Stimulated activated CD8-positive, alpha-beta memory T cell treated with anti-CD3 and anti-CD28 coated beads, Interleukin-2, amount 100 ng/mL, for 1 hour (primary cell): ENCODE measurements at places on chromosomes 2 and 18.

DNA sequence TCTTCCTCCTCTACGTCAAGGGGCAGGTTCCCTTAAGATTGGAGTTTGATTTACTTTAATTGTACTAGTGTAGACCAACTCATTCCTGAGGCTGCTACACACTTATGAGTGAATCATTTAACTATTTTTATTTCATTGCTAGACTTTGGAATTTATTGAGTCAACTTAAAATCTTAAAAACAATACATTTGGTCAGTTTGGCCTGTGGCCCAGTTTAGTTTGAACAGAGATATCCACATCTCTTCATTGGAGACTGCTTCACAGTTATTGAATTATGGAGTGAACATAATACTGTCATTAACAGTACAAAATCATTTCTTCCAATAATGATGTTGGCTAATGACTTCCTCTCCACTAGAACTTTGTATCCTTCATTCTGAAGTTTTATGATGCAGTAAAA lies 34.5 kb upstream of the STPG4 start:
- no peak for DNase-seq

GRCh38 chr18:7202169-7202568 lies 28.7 kb upstream of the LRRC30 start:
- no peak for DNase-seq

- DNase-seq: no peak
Measured at GRCh38 chr2:176137906-176138305, 8.4 kb downstream of the HOXD8 start.

DNA sequence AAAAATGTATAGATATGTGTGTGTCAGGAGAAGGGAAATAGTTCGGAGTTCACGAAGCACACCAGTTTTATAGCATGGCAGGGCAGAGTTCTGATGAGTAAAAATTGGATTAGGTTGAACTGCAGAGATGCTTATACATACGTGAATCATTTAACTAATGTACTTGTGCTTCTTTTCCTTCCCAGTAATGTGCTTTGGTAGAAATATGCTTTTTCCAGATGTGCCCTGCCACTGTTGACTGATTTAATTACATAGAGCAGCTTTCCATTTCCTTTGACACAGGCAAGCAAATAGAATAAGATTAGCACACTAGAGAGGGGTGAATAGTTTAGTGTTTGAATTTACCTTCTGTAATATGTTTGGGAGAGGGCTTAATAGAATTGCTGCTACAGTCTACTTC lies 28.9 kb upstream of the ARMC9 start:
- no peak for DNase-seq

- DNase-seq: no peak
Measured at GRCh38 chr2:41930807-41931566, 116.8 kb upstream of the PKDCC start.

- no peak for DNase-seq
Measured at GRCh38 chr2:43045866-43046265, 180.5 kb downstream of the ZFP36L2 start.

- no peak for DNase-seq
Measured at GRCh38 chr2:14558335-14558919, 74.1 kb upstream of the LRATD1 start.

GRCh38 chr2:106316915-106317314 lies 122.8 kb upstream of the UXS1 start:
- DNase-seq: no peak

DNA sequence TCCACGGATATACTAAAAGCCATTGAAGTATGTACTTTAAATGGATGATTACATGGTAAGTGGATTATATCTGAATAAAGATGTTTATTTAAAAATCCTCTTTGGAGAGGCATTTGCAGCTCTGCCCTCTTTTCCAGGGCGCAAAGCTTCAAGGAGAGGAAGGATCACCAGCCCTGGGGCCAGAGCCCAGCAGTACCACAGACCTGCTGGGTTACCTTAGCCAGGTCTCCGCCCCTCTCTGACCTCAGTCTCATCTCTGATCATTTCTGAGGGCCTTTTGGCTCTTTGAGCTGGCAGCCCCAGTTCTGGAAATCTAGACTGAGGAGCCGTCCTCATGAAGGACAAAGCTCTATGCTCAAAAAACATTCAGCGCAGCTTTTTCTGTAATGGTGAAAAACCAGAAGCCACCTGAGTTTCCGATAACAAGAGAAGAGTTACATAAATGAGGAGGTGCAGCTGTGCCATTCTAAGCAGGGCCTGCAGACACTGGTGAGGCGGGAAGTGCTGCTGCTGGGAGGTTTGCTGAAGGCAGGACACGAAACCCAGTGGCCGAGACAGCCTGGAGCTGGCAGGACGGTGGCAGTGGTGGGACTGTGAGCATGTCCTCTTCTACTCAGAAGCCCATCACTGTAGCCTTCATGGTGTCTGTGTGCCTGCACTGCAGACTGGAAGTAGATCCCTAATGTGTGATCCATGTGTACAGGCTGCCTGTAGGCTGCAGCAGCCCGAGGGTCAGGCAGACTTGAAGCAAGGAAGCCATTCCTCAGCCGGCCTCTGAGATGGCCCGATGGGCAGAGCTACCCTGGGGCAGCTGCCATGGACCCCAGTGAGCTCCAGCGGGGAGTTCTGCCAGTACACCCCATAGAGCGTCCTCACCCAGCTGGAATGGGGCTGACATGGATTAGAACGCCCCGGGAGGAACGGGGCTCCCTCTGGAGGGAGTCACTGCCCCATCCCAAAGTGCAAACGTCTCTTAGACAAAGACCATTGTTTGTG lies 27.7 kb downstream of the ADRA2B start:
- DNase-seq: no peak

GRCh38 chr2:227153758-227154486 lies 10.1 kb downstream of the COL4A4 start:
- DNase-seq: no peak

DNA sequence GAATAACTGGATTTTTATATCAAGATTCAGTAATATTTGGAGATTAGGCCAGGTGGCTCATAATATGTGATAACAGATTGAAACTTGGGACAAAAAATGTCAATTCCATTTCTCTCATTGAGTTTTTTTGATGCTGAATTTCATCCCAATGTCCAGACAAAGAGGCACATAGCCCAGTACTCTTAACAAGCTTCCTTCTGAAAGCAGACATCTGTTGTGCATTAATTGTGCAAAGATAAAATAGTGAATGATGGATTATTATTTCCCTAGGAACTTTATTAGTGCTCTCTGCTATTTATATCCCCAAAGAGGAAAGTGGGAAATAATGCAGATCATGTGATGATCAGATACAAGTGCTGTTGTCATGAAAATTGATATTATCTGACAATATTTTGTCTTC lies 234.1 kb downstream of the CCDC102B start:
- DNase-seq: no peak

DNA sequence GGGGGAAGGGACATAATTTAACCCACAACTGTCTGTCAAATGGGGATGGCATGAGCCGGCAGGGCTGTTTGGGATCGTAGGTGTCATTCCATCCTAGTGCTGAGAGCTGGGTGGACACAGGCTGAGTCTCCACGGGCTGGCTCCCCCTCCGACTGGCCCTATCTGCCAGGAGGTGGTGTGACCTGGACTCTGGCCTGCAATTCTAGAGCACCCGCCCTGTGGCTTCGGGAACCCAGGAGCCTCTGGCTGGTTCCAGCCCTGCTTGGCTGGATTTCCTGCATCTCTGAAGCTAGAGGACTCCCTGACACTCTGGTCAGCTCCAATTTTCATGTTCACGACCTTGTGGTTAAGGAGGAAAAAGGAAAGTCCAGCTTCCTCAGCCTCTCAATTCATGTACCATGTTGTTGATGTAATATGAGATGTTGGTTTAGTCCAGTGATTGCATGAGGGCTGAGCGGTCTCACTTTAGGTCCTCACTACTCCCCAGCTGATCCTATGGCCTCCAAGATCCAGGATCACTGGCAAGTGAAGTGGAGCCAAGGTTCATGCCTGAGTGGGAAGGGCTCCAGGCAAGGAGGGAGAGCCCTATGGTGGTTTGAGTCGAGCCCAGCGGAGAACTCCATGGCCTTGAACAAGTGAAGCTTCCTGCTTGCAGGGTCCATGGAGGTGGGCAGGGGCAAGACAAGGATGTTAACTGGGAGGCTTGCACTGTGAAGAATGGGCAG lies 169.1 kb downstream of the NDUFA10 start:
- DNase-seq: no peak

GRCh38 chr18:37362158-37362890 lies 203.3 kb downstream of the CELF4 start:
- DNase-seq: no peak

DNA sequence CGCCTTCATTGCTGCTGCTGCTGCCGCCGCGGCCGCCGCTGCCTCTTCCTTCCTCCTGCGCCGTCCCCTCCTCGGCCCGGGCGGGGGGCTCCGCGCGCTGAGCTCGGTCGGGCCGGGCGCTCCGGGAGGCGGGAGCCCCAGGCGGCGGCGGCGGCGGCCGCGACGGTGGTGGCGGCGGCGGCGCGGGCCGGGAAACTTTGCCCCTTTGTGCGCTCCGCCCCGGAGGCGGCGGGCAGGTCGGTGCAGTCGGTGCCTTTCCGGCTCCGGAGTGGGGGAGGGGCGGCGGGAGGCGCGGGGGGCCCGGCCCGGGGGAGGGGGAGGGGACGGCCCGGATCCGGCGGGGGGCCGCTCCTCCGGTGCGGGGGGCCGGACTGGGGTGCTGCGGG lies 205 bp downstream of the TET3 start:
- DNase-seq: peak; percentile 34

- DNase-seq: no peak
Measured at GRCh38 chr2:217954971-217955740, 47.6 kb downstream of the TNS1 start.

DNA sequence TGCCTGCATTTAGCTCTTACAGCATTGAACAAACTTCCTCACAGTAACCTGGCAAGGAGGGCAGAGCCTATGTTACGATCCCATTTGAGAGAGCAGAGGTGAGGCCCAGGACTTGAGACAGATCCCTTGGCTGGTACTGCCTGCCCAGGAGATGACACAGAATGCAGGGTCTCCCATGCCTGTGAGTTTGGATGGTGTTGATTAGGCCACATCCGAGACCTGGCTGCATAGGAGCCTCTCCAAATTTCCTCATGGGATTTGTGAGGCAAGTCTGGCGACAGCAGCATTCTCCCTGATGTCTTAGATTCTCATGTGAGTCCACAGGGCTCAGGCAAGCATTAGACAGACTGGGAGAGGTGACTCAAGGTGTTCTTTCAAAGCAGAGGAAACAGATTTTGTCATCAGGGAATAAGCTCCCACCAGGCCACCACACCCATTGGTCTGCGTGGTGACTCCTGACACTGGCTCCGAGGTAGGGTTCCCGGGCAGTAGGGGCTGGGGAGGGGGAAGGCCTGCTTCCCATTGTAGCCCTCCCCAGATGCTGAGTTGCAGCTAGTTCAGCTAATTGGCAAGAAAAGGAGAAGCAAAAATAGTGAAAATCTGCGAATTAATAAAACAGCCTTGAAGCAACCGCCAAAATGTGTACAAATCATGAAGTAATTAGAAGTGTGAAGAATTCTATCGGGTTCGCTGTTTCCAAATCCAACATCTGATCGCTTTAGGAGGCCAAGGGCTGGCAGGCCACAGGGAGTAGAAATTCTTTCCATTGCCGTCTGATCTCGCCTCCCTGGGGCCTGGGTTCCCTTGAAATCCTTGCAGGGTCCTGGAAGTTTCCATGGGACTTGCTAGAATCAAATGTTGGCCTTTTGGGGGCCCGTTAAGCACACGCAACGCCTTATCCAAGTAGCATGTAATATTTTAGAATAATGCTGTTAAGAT lies 68.0 kb downstream of the MAPK4 start:
- no peak for DNase-seq

- no peak for DNase-seq
Measured at GRCh38 chr2:215868846-215869543, 144.4 kb downstream of the MREG start.

DNA sequence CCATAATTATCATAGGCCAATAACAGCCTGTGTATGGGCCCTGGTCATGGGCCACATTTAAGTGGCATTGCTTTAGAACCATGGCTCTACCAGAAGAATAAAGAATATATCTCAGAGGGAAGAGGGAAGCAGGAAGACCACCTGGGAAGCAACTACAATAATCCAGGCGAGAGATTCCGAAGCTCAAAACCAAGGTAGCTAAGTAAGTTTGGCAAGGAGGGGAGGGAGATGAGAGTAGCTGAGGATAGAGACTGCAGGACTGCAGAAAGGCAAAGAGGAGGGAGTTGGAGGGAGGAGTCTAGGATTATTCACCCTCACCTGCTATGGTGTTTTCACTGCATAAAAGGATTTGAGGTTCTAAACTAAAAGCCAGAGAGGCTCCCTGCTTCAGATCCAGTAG lies 293.5 kb downstream of the SETBP1 start:
- no peak for DNase-seq

DNA sequence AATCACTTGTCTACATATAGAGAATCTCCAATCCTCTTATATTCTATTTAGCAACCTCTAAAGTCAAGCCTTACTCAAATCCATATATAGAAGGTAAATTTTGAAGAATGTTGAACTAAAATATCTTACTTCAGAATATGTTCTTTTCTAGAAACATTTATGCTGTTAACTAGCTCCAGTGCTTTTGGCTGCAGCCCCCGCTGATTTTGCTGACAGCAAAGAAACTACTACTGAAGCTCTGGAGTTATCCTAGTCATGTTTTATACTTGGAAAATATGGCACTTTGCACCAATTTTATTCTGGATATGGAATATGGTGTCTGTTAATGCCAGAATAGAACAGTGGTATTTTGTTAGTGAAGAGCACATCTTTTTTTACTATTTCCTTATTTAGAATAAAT lies 212.4 kb upstream of the FSIP2 start:
- DNase-seq: no peak

DNA sequence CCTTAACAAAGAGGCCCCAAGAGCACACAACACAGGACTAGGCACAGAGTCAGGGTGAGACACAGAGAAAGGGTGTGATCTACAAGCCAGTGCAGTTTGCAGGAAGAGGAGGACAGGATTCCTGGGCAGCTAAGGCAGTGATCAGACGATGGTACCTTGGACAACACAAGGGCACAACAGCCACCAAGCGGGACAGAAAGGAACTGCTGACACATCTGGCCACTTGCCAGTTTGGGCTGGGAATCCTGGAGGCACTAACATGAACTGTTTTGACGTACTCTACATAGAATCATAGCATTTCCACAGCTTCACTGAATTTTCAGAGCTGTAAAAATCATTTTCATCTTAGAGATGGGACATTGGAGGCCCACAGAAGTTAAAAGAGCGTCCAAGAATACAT lies 221.5 kb upstream of the SLC35G4 start:
- DNase-seq: no peak

GRCh38 chr2:3620834-3621233 lies 25.9 kb downstream of the COLEC11 start:
- no peak for DNase-seq

DNA sequence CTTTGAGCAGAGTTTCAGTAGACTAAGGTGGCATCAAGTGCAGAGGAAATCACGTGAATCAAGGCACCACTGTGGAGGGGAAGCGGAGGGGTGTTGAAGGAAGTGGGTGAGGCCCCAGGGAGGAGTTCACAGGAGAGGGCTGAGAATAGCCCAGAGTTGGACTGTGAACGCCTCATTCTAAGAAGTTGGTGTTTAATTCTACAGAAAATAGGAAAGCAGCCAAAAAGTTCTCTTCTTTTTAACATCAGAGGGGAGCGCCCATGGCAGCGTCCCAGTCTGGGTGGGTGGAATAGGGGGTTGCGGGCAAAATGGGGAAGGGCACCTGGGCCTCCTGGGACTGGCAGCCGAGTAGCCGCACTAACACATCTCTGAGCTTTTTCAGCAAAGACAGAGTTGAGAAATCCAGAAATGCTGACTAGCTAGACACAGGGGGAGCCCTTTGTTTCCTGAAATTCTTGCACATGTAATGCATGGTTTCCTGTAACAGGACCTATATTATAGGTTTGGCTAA lies 97.0 kb downstream of the NEB start:
- peak; percentile 44 for DNase-seq
